ENCODE measurements at places on chromosomes 4 and X. TPM values are rescaled to one million over a fixed set of nuclear protein-coding genes. Genes with fewer than 3 reads are reported as not detected.

Gene OTC
- total RNA-seq = not detected

Gene CLNK
- not detected for total RNA-seq

Gene PAGE5
- not detected for total RNA-seq

Gene GUF1
- total RNA-seq = 16.7 TPM

Gene MAGEA12
- total RNA-seq = not detected

Gene PHEX
- total RNA-seq = 0.76 TPM

Gene USP26
- not detected for total RNA-seq

Gene WDR17
- total RNA-seq = 0.15 TPM

Gene FNIP2
- 29.8 TPM for total RNA-seq

Gene NALF2
- total RNA-seq = not detected

Gene POLN
- total RNA-seq = 4.1 TPM

Gene SAP30
- 21.4 TPM for total RNA-seq

Gene PF4V1
- total RNA-seq = not detected

Gene STATH
- total RNA-seq = not detected

Gene FGD1
- total RNA-seq = 2.3 TPM

Gene SORCS2
- not detected for total RNA-seq

Gene SOX3
- not detected for total RNA-seq

Gene ADGRG4
- total RNA-seq = not detected

Gene TMEM33
- total RNA-seq = 53.3 TPM

Gene SCD5
- total RNA-seq = 33.1 TPM

Gene PABPC1L2B
- not detected for total RNA-seq

Gene TEX11
- total RNA-seq = not detected

Gene ADGRG2
- total RNA-seq = not detected

Gene STARD8
- total RNA-seq = 3.2 TPM

Gene IDUA
- total RNA-seq = 3.0 TPM

Gene EMCN
- total RNA-seq = 22.3 TPM

Gene CT45A9
- total RNA-seq = not detected

Gene USP17L26
- not detected for total RNA-seq

Gene PDLIM3
- total RNA-seq = 58.5 TPM

Gene NWD2
- not detected for total RNA-seq

Gene VCX3A
- not detected for total RNA-seq

Gene GYPB
- not detected for total RNA-seq

Gene SYTL4
- total RNA-seq = 20.4 TPM

Gene PAGE2B
- total RNA-seq = not detected

Gene FGFR3
- total RNA-seq = 1.9 TPM

Gene REELD1
- not detected for total RNA-seq

Gene GPRASP1
- 0.65 TPM for total RNA-seq

Gene CLGN
- total RNA-seq = 0.32 TPM

All from epithelial cell of umbilical artery (primary cell).